IPS DF 19.7 (cell line): ENCODE measurements at places on chromosomes 6 and 20.

GRCh38 chr6:166417285-166417691, 34.5 kb upstream of the MPC1 start:
- no peak for DNase-seq

DNA sequence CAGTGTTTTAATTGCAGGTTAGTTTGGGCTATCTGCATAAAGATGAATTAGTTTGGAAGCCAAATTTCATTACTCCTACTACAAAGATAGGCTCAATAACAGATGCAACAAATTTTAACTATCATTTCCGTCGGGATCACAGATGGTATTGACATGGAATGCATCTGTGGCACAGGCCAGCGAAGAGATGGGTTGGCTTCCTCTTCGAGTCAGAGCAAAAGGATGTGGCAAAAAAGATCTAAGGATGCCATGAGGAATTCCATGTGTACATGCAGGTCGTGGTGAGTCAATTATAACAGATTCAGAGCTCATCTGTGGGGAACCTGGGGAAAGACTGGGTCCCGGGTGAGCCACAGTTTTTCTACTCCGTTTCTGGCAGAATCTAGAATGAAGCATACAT, 83.0 kb upstream of the CITED2 start:
- no peak for DNase-seq

- no peak for DNase-seq
Measured at GRCh38 chr6:104949206-104949605, 7.7 kb upstream of the LIN28B start.

- DNase-seq = no peak
Measured at GRCh38 chr6:153392156-153392555, 261.1 kb upstream of the RGS17 start.

DNA sequence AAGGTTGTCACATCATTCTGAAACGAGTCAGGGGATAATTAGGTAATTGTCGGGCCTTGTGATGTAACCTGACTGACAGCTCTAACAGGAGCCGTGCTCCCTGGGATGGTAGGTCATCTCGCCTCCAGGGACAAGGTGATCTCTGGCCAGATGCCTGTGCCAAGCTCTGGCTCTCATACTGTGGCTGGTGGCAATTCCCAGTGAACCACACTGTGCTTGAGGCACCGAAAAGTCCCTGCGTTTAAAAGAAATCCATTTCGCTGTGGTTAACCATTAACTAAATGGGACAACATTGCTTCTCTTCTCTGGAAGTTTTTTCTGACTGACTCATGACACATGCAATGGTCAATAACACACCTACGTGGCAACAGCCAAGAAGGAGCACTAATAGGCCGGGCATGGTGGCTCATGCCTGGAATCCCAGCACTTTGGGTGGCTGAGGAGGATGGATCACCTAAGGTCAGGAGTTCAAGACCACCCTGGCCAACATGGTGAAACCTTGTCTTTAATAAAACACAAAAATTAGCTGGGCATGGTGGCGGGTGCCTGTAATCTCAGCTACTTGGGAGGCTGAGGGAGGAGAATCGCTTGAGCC, 669.2 kb downstream of the PRKN start:
- DNase-seq = no peak

DNA sequence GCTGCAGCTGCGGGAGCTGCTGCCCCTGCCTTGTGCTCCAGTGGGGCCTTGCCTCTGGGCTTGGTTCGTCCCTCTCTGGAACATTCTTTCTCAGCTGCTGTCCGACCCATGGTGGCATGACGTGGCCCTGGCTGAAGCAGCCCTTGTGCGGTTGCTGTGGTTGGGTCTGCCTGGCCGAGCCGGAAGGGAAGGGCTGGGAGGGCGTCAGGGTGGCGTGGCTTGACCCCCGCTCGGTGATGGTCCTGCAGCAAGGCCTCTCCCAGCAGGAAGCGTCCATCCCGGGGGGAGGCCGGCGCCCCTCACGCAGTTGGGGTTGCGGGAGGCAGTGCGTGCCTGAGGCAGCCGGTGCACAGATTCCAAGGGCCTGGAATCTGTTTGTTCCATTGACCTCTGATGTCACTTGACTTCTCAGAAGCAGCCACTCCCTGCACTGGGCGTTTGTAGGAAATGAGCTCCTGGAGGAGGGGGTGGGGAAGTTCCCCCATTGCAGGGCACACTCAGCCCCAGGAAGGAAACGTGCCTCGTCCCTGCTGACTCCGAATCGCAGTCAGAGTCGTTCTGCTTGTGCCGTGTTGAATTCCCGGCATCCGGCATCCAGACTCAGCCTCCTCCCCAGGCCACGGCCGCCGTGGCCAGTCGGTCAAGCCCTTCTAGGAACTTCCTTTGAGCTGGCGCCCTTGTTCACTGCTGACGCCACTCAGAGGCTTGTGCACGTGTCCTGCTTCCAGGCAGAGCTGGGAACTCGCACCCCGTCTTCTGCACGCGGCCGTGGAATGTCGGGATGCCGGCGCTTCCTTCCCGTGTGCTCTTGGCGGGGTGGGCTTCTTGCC, 9.7 kb upstream of the TNFRSF6B start:
- no peak for DNase-seq

GRCh38 chr20:64082126-64082731, 2.0 kb downstream of the LKAAEAR1 start:
- no peak for DNase-seq

DNA sequence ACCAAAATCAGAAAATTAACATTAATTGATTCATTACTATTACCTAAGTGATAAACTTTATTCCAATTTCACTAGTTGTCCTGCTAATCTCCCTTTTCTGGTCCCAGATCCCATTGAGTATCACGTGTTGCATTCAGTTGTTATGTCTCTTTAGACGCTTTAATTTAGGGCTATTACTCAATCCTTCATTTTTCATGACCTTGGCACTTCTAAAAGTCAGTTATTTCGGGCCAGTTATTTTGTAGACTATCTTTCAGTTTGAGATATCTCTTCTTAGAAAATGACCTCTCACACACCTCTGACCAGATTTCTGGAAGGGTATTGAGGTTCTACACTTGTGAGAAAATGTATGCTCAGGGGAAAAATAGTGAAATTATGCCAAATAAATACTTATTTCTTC, 34.0 kb upstream of the TASP1 start:
- no peak for DNase-seq

GRCh38 chr6:46243754-46244153, 73.0 kb upstream of the ENPP5 start:
- DNase-seq = no peak

DNA sequence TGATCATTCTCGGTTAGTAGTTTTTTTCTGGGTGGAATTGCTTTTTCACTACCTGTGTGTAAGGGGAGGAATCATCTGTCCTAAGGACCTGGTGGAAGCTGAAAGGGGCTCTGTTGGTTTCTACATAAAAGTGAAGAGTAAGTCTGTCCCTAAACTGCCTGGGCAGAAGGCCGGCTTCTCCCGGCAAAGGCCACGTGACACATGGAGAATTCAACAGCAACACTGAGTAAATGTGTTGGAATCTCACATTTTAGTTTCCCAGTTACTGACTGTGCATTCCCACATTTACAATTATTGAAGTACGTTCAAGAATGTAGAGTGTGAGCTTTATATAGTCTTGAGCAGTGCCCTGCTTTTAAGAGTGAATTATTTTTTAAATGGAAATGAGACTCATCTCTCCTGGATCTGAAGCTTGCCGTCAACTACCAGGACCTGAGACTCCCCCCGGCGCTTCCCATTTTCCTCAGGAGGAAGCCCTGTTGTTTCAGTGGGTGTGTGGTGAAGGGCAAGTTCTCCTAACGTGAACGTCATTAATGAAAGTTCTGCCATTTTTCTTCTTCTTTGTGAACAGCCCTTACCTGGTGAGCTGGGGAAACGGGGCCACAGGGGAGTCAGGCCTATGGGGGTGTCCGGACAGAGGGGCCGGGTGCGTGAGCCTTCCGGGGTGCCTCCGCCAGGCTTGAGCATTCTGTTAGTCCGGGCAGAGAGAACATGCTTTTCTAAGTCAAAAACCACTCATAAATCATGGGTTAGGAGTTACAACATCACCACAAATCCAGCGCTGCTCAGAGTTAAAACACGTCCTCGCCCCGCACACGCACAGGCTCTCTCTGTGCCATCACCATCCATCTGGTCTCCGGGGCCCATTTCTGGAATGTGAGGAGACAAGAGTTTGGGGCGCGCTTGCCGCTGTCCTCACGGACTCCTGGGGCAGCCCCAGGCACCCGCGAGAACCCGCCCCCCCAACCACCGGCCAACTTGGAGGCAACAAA, 56.6 kb upstream of the SMOC2 start:
- DNase-seq = no peak

DNA sequence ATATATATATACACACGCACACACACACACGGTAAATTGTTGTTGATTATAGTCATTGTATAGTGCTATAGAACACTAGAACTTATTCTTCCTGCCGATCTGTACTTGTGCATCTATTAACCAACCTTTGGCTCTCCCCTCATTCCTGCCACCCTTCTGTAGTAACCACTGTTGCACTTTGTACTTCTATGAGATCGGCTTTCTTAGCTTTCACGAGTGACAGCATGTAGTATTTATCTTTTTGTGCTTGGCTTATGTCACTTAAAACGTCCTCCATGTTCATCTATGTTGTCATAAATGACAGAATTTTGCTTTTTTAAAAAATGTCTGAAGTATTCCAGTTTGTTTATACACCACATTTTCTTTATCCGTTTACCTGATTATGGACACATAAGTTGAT, 20.9 kb upstream of the DYNLRB1 start:
- DNase-seq = no peak

DNA sequence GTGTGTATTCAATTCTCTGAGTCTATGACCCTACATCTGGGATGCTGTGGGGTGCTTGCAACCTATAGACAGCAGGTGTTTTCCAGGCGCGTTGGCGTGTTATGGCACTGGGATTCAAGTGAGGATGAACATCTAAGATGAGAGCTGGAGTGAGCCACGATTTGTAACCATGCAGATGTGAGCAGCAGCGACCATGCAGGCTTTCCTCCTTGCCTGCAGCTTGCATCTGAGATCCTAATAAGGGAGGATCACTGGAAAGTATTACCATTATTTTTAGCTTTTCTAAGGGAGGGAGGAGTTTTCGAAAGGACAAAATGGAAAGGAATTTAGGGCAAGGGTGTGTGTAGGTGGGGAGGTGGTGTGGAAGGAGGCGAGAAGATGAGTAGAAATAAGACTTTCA, 216.7 kb downstream of the ATXN1 start:
- DNase-seq = no peak

DNA sequence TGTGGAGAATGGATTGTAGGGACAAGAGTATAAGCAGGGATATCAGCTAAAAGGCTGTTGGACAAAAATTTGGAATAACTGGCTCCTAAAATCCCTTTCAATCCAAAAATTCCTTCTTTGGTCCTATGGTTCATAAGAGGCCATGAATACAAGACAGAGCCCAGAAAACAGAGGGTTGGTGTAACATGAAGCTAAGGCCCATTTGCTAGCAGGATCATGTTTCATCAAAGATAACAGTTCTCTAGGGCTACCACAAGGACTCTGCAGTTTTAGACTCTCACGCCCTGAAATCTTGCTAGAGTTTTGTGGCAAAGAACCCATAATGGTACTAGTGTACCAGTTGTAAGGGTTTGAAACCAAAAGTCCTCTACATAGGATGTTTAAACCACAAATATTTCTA, 327.8 kb upstream of the TBX18 start:
- no peak for DNase-seq

GRCh38 chr6:3471711-3472110, 14.9 kb upstream of the SLC22A23 start:
- no peak for DNase-seq

- DNase-seq = no peak
Measured at GRCh38 chr6:51472745-51473487, 614.5 kb downstream of the PKHD1 start.

GRCh38 chr6:150075034-150075421, 6.1 kb upstream of the ULBP3 start:
- no peak for DNase-seq

DNA sequence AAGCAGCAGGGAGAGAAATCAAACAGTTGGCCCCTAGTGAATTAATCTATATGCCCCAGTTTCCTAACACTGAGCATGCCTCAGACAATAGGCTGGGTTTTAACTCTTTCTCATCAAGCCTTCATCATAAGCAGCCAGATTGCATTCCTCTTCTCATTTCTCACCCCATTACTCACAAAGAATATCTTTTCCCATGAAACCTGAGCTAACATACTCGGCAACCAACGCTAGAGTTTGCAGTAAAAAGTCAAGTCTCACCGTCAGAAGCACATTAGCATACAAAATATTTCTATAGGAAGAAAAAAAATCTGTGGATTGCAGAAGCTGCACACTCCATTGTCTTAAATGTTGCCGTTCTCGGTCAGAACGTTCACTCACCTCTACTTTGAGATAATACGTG, 429.9 kb upstream of the ARID1B start:
- no peak for DNase-seq

GRCh38 chr6:21444711-21445260, 148.8 kb upstream of the SOX4 start:
- DNase-seq = no peak

DNA sequence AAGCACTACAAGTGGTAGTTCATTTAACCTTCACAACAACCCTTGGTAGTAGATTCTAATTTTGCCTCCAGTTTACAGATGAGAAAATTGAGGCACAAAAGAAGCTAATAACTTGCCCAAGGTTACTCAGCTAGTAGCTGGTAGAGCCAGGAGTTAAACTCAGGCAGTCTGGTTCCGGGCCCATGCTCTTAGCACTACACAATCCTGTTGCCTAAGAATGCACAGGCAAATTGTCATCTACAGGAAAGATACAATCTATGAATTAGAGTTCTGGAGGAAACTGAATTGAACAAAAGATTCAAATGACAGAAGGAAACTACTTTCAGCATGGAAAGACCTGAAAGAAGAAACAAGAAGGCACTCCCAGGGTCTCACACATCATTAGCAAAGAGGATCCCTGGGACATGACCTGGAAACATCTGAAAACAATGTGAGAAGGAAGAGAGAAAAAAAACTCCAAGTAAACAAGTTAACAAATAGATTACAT, 56.8 kb downstream of the ZHX3 start:
- no peak for DNase-seq

DNA sequence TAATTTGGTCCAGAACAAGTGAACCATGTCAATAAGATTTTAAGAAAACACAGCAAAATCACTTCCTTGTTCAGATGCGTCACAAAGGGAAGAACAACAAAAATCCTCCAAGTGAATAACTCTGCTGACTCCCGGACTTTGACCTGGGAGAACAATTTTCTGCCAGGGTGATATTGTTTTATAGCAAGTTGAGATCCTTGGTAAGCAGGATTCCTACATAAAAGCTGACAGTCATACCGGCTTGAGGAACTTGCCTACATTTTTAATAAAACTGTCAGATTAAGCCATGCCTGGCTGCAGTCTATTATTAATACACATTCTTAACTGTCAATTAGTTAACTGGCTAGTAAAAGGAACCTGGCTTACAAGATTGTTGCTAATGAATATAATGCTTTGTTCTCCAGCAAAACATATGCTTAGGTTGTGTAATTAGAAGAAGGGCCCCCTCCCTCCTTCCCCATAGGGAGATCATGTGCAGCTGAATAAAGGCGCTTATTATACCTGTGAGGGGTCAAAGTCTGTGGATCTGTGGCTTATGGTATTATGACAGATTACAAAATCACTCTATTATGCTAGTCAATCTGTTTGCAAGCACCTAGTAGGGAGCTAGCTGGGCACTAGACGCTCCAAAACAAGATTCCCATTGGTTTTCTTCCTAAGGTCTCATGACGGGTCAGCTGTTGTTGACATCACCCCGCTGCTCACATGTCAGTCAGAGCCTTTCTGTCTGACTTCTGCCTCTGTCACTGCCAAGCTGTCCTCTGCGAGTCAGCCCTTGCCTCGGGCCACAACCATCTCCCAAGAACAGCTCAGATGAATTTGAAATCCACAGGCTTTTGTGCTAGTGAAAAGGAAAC, 44.6 kb upstream of the SEC63 start:
- DNase-seq = no peak
